Omental fat pad (tissue), 4 donors: ENCODE measurements at places on chromosomes 7 and 10. TPM values are rescaled to one million over a fixed set of nuclear protein-coding genes. Genes with fewer than 3 reads are reported as not detected.

GPR26 gene
- not detected for total RNA-seq

ST8SIA6 gene
- total RNA-seq, result 0.44 TPM

ZCWPW1 gene
- total RNA-seq, result 2.8 TPM

PPP1R3C gene
- 5.5 TPM for total RNA-seq

SYCE1 gene
- not detected for total RNA-seq

ASAH2 gene
- total RNA-seq, result 0.60 TPM

HOXA7 gene
- total RNA-seq, result 4.8 TPM

ZNF239 gene
- total RNA-seq, result 4.1 TPM

ACHE gene
- total RNA-seq, result 0.84 TPM

NME8 gene
- not detected for total RNA-seq

PRSS2 gene
- 1.3 TPM for total RNA-seq

ODAD2 gene
- not detected for total RNA-seq

NPC1L1 gene
- total RNA-seq, result 0.24 TPM

AP3M1 gene
- total RNA-seq, result 26.4 TPM

TWIST1 gene
- total RNA-seq, result 11.0 TPM

ANKRD30A gene
- total RNA-seq, result 0.79 TPM

CFAP70 gene
- total RNA-seq, result 2.0 TPM

GRCh38 chr7:134985894-134986362 lies 380 bp upstream of the AGBL3 start:
- no peak for DNase-seq

- no peak for DNase-seq
Observed at GRCh38 chr7:148815612-148816011, 68.5 kb downstream of the EZH2 start.

DNA sequence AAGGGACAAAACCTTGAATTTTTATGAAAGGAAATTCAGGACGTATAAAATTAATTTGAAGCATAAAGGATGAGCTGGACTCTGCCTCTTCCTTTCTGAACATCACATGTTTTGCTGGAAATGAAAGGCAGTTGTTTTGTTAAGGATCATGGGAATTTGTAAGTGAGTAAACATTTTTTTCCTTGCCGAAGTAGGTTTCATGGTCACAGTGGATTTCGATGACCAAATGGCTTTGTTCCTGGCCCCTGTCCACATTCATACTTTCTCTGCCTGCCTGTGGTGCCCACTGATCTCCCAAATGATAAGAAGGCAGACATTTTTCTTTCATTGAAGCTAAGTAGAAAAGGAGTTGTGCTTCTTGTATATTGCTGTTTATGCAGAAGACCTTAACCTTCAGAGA lies 104.2 kb downstream of the ARID5B start:
- DNase-seq, result no peak

- DNase-seq, result no peak
Observed at GRCh38 chr7:44348851-44349781, 23.7 kb upstream of the CAMK2B start.

DNA sequence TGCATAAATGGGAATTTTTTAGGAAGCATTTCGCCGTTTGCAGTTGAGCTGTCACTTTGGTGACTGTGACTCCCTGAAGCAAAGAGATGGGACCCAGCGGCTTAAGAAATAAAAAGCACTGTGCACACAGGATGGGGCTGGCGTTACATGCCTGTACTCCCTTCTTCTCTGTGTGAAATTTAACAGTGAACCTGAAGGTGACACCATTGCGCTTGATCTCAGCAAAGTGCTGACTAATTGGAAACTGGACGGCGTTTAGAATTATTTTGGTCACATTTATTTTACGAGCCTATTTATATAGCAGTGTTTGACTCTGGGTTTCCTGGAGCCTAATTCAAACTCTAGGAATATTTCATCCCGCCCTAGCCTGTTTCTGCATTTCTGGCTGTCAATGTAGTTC lies 146.2 kb downstream of the PAXIP1 start:
- no peak for DNase-seq

GRCh38 chr10:3429676-3430075 lies 257.1 kb upstream of the PITRM1 start:
- no peak for DNase-seq

DNA sequence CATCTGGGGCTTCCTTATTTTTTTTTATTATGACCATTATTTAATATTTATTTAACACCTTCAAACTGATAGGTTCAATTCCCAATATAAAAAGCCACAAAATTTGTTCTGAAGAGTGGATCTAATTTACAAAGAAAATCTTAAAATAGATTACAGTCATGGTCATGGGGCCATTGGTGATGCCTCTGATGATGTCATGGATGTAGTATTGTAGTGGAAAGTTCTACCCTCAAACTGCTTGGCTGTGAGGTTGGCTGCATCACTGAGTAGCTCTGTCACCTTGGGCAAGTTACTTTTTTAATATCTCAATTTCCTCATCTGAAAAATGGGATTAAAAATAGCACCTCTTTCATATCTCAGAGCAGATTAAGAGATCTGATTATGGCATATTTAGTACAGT lies 128.5 kb downstream of the DKK1 start:
- no peak for DNase-seq

DNA sequence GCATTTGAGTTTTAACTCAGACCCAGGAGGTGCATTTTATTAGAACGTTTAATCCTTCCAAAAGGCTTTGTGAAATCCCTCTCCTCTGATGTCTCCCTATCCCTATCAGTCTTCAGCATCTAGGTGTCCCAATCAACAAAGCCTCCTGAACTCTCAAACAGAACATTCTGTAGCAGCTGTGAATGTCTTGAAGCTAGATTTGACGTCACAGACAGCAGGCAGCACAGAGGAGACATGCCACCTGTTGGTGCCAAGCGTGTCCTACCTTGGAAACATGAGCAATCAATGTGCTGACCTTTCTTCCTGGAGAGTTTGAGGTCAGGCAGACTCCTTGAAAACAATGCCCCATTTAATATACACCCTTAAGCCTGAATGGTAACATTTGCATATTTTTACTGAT lies 125.5 kb downstream of the RNLS start:
- DNase-seq, result no peak

- no peak for DNase-seq
Observed at GRCh38 chr7:102473271-102473991, 5.3 kb downstream of the POLR2J start.

GRCh38 chr10:129191797-129192196 lies 275.2 kb upstream of the MGMT start:
- no peak for DNase-seq

DNA sequence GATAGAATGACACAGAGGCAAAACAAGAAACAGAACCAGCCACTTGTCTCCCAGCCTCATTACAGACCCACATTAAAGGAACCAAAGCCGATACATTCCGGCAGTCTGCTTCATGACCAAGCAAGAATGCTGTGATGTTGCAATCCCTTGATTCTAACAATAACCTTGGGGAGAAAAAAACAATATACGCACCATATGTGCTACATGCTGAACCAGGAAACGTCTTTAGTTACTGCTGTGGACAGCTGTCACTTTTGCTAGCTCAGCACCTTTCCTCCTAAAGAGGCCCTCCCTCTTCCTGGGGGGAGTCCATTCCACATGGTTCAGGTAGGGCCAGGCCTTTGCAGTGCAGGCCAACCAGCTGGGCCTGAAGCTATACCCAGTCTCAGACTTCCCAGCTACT lies 79.1 kb downstream of the PRTFDC1 start:
- DNase-seq, result no peak

DNA sequence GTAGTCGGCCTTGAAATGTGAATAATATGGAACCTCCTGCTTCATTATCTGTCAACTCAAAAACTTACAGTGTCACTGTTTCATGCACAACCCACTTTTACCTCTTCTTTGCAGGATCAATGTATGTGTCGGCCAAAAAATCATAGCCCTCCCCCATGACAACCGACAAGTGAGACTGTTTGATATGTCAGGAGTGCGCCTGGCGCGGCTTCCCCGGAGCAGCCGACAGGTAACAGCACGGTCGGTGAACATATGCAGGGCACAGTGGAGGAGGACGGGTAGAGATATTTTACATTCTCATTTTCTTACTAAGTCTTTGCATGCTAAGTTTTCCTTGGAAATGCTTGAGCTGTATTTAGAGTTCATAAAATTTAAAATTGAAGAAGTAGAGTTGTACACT lies 68.6 kb downstream of the WDR37 start:
- no peak for DNase-seq

GRCh38 chr7:151210087-151210854 lies at the start of gene H2BK1:
Gene H2BK1, minus strand, starts transcription at chr7:151210488. Its CDS starts 170 bp downstream, at chr7:151210318.
- DNase-seq, result no peak

- no peak for DNase-seq
Observed at GRCh38 chr10:79061441-79062315, 7.1 kb upstream of the ZMIZ1 start.

- DNase-seq, result no peak
Observed at GRCh38 chr10:8006274-8006999, 48.1 kb upstream of the GATA3 start.

GRCh38 chr7:17822547-17823173 lies 117.6 kb downstream of the SNX13 start:
- no peak for DNase-seq

DNA sequence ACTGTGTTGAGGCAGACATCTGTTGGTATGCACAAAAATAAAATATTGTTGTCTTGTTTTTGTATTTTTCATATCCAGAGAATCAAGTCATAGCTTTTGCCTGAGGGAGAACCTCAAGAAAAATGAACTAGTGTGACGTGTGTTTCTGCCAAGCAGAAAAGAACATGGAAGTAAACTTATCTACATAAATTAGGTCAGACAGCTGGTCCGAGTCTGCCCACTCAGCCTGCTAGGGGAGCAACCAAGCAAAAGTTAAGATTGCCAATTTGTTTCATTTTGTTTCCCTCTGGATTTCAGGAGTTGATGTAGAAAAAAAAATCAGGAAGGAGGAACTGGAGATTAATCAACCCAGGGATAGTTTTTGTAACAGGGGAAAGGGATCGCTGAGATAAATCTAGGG lies 572.4 kb upstream of the LRRTM3 start:
- DNase-seq, result no peak

- no peak for DNase-seq
Observed at GRCh38 chr10:123348691-123349572, 194.7 kb downstream of the BUB3 start.

DNA sequence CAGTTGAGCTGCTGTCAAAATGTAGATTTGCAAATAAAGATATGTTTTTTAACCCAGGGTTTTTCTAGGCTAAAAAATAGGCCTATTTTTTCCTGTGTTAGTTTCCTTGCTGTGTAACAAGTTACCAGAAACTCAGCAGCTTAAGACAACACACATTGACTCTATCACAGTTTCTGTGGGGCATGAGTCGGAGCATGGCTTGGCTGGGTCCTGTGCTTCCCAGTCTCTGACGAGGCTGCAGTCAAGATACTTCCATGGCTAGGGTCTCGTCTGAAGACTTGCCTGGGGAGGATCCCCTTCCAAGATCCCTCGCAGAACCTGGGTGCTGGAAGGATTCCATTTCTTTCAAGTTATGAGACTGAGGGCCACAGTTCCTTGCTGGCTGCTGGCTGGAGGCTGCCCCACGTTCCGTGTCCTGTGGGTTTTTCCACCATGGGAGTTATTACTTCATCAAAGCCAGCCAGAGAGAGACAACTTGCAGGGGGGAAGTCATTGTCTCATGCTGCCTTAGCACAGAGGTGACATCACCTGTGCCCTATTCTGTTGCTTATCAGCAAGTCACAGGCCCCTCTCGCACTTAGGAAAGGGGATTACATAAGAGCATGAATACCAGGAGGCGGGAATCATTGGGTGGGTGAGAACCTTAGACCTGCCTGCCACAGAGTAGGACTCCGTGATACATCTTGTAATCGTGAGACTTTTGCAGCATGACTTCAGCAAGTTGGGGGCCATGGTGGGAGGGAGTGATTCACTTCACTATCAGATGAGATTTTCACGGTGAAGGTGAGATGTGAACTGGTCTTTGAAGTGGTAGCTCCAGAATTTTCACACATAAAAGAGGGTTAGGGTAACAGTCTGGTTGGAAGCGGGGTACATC lies 77.9 kb downstream of the CCNY start:
- DNase-seq, result no peak

GRCh38 chr7:38168890-38169570 lies 9.0 kb upstream of the STARD3NL start:
- DNase-seq, result no peak

GRCh38 chr10:103621783-103622125 lies 128.2 kb downstream of the NEURL1 start:
- no peak for DNase-seq

GRCh38 chr7:45421806-45422205 lies 152.4 kb upstream of the ADCY1 start:
- DNase-seq, result no peak

- no peak for DNase-seq
Observed at GRCh38 chr7:39192476-39192875, 214.8 kb downstream of the POU6F2 start.

GRCh38 chr10:11301571-11302111 lies 284.0 kb downstream of the CELF2 start:
- DNase-seq, result no peak

GRCh38 chr7:46990761-46991160 lies 591.1 kb downstream of the TNS3 start:
- no peak for DNase-seq

GRCh38 chr7:25859412-25860274 lies 292.4 kb upstream of the NFE2L3 start:
- no peak for DNase-seq

DNA sequence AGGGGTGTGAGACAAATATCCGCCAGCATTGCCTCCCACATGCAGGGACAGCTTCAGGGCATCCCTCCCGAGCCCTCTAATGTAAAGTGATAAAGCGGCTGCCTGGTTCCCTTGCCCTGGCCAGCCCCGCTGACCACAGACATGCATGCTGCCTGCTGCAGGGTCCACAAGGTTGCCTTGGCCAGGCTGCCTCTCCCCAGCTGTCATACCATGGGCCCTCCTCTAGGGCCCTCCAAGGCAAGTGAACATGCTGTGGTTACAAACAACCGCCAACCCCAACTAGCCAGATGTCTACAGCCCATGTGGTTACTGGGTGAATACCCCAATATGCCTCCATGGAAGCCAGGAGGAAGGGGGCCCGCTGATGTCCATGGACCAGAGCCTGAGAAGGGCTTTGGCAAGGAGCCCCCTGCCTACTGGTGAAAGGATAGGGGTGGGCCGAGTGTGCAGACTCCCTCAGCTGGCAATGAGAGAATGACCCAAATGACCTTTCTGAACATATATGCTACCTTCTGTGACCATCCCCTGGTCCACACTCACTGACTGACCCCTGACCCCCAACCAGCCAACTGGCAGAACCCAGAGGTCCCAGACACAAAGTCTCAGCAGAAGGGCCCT lies 37.4 kb downstream of the GRID1 start:
- no peak for DNase-seq

GRCh38 chr7:74290553-74290950 lies 1.3 kb downstream of the CLIP2 start:
- DNase-seq, result no peak

- DNase-seq, result no peak
Observed at GRCh38 chr10:9296190-9296589, 1241.7 kb downstream of the GATA3 start.

- no peak for DNase-seq
Observed at GRCh38 chr10:110577056-110577455, 9.6 kb downstream of the SMC3 start.
